ENCODE measurements at places on chromosomes 13 and 19. TPM values are rescaled to one million over a fixed set of nuclear protein-coding genes. Genes with fewer than 3 reads are reported as not detected.

- no peak for DNase-seq
Observed at GRCh38 chr13:32811297-32811800, 204.9 kb upstream of the KL start.

- DNase-seq = no peak
Observed at GRCh38 chr13:37954191-37954590, 84.6 kb upstream of the TRPC4 start.

- DNase-seq = no peak
Observed at GRCh38 chr13:45364876-45365557, 24.0 kb upstream of the TPT1 start.

- no peak for DNase-seq
Observed at GRCh38 chr13:105874814-105875213, 660.6 kb downstream of the EFNB2 start.

GRCh38 chr19:7636691-7637373, at the start of gene STXBP2:
STXBP2 (plus strand) TSS chr19:7637110; CDS start chr19:7637150, 40 bp downstream.
- DNase-seq = no peak

GRCh38 chr19:58399903-58400302, 4.4 kb downstream of the RNF225 start:
- no peak for DNase-seq

The RFPL4A gene
- total RNA-seq = not detected

The FUT2 gene
- total RNA-seq = not detected
